ENCODE measurements at places on chromosomes 1 and 21.

DNA sequence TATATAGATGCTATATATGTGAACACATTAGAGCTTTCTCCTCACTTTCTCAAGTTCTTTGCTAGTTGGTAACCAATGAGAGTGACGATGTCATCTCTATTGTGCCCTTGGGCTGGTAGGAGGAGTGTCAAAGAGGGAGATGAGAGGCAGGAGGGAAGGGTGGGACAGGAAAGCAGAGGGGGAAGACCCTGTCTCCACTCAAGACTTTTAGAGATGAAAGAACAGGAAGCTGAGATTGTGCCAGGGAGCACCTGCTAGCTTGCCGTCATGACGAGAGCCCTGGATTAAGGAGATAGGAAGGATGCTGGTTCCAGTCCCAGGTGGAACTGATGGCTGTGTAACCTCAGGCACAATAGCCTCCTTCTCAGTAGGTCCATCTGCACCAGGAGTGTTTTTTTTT lies 16.7 kb downstream of the CNR2 start:
- DNase-seq = no peak
- H3K27ac ChIP-seq = no peak overlapping the region
- no peaks in the 10 kb centered on the region for H3K4me1 ChIP-seq
- H3K4me3 ChIP-seq = no peak overlapping the region
- H3K27me3 ChIP-seq = no peaks in the 10 kb centered on the region

DNA sequence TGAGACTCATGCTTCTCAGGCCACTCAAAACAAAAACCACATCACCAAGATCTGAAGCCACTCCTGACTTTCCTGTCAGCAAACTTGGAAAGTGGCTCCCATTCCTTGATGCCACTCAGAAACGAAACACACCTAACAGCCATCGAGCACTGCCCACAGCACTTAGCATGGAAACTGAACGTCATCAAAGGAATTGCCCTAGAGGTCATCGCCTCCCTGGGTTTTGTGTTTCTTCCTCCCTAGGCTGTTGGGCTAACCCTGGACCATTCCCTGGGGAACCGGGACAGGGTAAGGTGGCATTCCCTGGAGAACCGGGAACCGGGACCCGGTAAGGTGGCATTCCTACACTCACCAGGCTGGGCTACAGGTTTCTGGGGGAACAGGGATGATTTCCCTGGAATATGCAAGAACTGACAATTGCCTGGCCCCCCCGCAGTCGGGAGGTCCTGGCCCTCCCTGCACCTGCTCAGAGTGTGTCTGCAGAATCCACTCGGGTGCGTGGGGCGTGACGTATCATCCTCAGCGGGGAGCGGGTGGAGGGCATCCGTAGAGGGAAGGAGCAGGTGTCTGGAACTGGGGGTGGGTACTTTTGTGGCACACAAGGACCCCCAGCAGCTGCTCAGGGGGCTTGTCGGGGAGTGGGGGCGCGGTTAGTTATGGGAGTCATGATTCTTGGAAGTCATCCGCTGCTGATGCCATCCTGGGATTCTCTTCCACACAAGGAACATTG lies 30.3 kb downstream of the SLC45A1 start:
- H3K4me1 ChIP-seq = peaks cover 21% of the 10 kb centered on the region
- peak overlapping the region; percentile 35 for H3K27ac ChIP-seq
- no peak overlapping the region for H3K4me3 ChIP-seq

GRCh38 chr1:174789399-174789798 lies 210.3 kb upstream of the CACYBP start:
- no peak overlapping the region for H3K4me3 ChIP-seq
- DNase-seq = no peak
- H3K4me1 ChIP-seq = no peaks in the 10 kb centered on the region
- H3K36me3 ChIP-seq = no peaks in the 10 kb centered on the region
- no peaks in the 10 kb centered on the region for H3K27me3 ChIP-seq
- no peak overlapping the region for H3K27ac ChIP-seq

DNA sequence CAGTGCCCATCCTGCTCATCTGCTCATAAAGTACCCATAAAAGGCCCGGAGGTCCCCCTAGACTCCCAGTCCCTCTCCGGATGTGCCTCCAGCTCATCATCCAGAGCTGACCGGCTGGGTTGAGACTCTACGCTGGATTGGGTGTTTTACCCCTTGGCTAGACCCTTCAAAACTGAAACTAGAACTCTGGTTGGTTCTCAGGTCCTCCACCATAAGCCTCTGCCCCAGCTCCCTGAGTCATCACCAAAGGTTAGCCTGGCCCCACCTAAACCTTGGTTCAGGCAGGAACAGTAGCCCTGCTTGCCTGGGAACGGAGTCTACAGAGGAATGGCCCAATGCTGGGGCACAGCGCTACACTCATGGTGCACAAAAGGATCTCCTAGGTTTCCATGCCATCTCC lies 75.1 kb downstream of the TLR5 start:
- peaks cover 2% of the 10 kb centered on the region for H3K36me3 ChIP-seq
- no peaks in the 10 kb centered on the region for H3K4me1 ChIP-seq
- no peak overlapping the region for H3K27ac ChIP-seq
- no peaks in the 10 kb centered on the region for H3K27me3 ChIP-seq

Measured in trophoblast cell (in vitro differentiated cells and primary cell).